NCI-H524 treated with DMSO at 0.1 percent for 48 hours (cell line): ENCODE measurements at places on chromosomes 5 and 9.
A peak's percentile ranks its signal among the peaks of the same experiment; 100 is the strongest.

DNA sequence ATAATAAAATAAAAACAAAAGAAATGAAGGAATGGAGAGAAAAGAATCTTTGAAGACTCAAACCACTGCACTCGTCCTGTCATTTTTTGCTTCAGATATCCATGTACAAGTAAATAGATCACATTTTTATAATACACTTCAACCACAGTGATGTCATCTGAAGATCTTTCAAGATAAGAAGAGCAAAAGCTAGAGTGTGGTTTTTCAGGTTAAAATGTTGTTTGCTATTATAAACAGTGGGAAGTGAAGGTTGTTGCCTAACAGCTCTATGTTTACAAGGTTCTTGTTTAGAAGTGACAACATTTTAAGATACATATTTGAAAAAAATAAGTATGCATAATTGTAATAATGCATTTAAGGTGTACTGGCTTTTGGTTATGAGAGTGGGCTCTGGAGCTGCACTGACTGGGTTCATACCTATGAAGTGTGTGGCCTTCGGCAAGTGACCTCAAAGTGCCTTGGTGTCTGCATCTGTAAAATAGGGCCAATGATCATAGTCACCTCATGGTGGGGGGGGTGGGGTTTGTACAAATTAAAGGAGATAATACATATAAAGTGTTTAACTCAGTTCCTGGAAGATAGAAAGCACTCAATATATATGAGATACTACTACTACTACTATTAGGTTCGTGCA, 45.5 kb upstream of the IL7R start:
- DNase-seq: no peak

GRCh38 chr5:54765165-54766028, 220.0 kb downstream of the ESM1 start:
- no peak for DNase-seq

- DNase-seq: no peak
These were observed 34.0 kb upstream of the GLRX start for GRCh38 chr5:95856501-95856981.

GRCh38 chr5:81607693-81608092, 143.2 kb downstream of the SSBP2 start:
- no peak for DNase-seq

GRCh38 chr5:25094219-25094618, 449.4 kb upstream of the CDH10 start:
- DNase-seq: no peak

DNA sequence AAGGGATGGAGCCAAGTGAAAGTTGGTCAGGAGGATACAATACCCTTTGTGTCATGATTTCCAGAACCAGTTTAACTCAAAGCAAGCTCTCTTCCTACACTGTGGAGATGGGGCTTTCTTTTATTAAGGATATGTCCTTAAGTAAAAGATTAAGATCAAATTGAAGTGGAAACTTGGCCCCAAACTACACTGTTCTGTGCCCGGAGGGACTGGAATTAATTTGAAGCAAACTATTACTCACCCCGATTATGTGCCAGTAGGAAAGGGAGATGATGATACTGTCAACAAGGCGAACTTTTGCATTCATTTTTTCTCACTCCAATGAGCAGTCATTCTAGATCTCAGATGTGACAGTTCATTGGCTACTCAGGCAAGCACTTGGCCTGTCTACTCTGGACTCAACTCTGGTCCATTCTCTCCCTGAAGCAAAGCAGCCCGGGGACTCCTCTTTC, 186.7 kb downstream of the NTRK2 start:
- no peak for DNase-seq

DNA sequence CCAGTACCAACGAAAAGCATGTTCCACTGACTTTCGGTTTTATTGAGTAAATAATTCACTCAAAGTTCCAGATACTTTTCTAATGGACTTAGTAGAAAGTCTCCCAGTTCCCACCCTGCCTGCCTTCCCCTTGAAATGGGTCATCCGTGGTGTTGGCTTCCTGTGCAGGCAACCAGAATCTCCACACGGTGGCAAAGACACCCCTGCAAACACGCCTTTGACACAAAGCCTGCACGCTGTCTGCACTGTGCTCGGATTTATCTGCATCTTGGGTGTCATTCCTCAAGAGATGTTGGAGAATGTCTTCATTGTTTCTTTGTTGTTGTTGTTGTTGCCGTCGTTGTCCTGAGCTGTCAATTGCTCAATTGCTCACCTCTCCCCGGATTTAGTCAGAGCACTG, 150.0 kb upstream of the IRX2 start:
- no peak for DNase-seq

- DNase-seq: no peak
These were observed 31.2 kb downstream of the ARL15 start for GRCh38 chr5:54278979-54279717.

DNA sequence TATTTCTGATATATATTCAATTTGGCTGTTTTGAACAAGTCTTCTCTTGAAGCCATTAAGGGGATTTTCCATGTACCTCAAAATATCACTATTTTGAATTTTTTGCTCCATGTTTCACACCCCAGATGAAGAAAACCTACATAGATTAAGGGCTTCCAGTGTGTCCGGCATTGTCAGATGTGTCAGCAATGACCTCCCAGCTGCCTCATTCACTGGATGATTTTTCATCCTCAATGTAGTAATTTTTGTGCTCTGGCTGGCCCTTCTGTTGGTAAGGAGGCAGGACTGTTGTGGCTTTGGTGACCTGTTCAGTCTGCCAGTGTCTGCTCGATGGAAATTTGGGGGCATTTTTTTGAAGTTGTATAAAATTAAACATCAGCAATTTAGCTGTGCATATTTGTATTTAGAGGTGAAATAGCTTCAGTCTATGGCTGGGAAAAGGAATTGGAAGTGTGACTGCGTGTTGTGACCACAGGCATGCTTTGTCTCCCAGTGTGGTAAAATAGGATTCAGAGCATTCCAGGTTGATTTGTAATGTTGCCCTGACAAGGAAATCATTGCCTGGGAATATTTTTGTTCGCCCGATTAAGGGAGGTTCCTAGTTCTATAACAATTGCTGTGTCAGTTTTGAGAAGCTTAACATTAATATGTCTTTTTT, 312.4 kb downstream of the ARHGEF28 start:
- no peak for DNase-seq

- no peak for DNase-seq
These were observed 20.9 kb upstream of the DMXL1 start for GRCh38 chr5:119049824-119050449.

DNA sequence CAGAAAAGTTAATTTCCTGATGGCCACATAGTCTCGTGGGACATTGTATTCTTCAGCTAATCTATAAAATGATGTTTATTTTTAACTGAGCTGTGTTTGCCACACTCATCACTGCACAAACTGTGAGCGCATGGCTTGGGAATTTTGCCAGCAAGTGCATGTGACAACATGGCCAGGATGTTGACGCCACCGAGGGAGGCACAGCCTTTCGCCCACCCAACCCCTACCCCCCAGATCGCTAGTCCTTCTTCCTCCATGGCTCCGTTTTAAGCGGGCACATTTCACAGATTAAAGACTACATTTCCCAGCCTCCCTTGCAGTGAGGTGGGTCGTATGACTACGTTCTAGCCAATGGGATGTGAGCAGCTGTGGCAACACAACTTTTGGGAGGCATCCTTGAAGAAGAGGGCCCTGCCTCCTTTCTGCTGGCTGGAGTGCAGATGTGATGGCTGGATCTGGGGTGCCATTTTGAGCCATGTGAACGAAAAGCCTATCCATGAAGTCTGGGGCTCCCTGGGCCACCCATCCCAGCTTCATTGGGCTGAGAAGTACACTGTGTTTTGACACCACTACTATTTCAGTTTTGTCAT, 7.9 kb downstream of the NRARP start:
- no peak for DNase-seq

GRCh38 chr9:23556459-23556858, 269.6 kb downstream of the ELAVL2 start:
- peak; percentile 19 for DNase-seq

DNA sequence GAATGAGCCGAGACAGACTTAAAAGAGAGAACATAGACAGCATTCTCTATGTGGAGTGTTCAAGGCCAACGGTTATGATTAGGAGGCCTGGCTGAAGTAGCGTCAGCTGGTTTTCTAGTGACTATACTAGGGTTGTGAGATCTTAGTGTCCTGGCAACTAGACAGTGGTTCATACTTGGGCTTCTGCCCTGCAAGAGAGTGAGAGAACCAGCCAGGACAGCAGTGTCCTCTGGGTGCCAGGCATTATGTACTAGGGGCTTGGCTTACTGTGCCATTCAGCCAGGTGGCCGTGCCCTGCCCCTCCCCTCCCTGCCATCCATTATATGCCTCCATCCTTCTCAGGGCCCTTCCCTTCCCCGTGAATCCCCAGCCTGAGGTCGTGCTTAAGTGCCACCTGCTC, 56.8 kb downstream of the TRIO start:
- no peak for DNase-seq

GRCh38 chr9:35745569-35745968, 3.5 kb downstream of the GBA2 start:
- peak; percentile 40 for DNase-seq

- DNase-seq: no peak
These were observed 24.6 kb downstream of the CSF2 start for GRCh38 chr5:132098151-132098594.

- no peak for DNase-seq
These were observed 117.9 kb downstream of the BNC2 start for GRCh38 chr9:16752601-16753000.

GRCh38 chr5:10460252-10460906, 18.7 kb downstream of the ROPN1L start:
- DNase-seq: no peak

- DNase-seq: no peak
These were observed 105.8 kb downstream of the TTLL11 start for GRCh38 chr9:121987314-121987713.

DNA sequence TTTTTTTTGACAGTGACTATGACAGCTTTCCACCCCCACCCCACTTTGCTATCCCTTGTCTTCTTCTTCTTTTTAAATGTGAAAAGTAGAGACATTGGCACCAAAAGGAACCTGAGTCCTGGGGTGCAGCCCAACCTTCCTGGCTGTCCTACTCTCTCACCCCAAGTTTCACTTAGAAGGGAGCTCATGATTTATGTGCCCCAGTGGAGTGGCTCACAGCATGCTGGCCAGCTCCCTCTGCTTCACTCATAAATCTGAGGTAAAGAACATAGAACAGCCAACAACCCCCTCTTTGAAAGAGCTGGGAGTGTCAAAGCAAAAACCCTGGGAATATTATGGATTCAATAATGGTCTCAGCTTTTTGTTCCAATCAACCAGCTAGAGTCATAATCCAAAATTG, 196.3 kb upstream of the DAPK1 start:
- DNase-seq: no peak

GRCh38 chr9:4864698-4865097, 72.0 kb downstream of the RCL1 start:
- DNase-seq: no peak

DNA sequence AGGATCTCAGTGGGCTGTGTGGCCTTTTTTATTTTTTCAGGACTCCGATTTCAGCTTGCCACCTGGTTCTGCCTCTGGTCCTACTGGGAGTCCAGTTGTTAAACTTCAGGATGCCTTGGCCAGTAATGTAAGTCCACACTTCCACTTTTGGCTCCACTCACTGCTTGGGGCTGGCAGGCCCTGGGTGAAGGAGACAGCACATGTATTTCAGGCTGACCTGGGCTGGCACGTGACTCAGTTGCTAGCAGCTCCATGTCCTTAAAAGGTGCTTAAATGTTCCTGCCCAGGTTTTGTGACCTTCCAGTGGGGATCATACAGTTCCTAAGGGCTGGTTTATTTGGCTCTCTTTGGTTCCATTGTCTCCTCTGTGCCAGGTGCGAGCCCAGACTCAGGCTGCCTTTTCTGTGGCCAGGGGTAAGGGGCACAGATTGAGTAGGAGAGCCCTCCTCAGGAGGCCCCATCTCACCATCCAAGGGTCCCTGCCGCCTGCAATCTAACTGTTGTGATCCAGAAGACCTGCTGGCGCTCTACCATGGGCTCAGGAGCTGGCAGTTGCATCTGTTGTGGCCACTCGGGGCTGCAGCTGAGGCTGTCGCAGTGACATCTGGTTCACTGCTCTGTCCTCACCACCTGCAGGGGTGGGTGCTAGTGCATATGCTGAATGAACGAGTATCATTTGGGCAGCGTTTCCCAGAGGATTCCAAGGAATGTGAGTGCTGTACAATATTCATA, 19.2 kb upstream of the POMT1 start:
- DNase-seq: no peak

- DNase-seq: peak; percentile 55
These were observed 1.1 kb upstream of the SSBP2 start for GRCh38 chr5:81751836-81752643.

GRCh38 chr5:140251527-140251973, 51.4 kb downstream of the PFDN1 start:
- no peak for DNase-seq

DNA sequence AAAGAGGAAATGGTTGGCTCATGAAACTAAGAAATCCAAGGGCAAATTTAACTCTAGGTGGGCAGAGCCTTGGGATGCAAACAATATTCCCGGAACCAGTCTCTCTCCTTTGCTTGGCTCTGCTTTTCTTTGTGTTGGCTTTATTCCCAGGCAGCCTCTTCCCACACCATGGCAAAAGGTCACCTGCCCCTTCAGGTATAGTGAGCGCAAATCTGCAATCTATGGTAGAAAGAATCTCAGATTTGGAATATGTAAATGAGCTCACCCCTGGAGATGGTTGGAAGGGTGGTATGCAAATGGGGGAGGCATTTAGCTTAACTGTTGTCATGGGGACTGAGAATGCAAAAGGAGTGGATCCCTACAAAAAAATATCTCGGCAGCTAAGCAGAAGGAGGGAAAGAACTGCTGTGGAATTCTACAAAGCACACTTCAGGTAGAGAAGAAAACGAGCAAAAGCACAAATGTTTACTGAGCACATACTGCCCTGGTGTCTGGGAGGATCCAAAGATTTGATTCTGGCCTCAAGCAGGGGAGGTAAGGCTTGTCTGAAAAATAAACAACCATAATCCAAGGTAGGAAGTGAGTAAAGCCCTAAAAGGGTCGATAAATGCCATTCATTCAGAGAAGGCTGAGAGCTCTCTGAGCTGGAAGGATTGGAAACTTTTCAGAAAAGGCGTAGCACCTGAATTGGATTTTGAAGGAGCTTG, 139.7 kb downstream of the TLE1 start:
- no peak for DNase-seq

DNA sequence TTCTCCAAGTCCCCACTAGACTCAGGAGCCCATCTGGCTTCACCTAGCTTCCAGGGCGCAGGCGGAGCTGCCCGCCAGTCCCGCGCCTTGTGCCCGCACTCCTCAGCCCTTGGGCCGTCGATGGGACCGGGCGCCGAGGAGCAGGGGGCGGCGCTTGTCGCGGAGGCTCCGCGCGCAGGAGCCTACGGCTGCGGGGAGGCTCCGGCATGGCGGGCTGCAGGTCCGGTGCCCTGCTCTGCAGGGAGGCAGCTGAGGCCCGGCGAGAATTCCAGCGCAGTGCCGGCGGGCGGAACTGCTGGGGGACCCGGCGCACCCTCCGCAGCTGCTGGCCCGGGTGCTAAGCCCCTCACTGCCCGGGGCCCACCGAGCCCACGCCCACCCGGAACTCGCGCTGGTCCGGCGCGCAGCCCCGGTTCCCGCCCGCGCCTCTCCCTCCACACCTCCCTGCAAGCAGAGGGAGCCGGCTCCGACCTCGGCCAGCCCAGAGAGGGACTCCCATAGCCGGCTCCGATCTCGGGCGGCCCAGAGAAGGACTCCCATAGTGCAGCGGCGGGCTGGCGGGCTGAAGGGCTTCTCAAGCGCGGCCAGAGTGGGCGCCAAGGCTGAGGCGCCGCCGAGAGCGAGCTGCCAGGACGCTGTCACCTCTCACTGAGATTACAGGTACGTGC, 78.1 kb upstream of the PJA2 start:
- no peak for DNase-seq

GRCh38 chr9:124438091-124438490, 12.2 kb upstream of the ADGRD2 start:
- no peak for DNase-seq

- no peak for DNase-seq
These were observed 101.4 kb downstream of the PPARGC1B start for GRCh38 chr5:149831492-149831891.
